Stimulated activated CD4-positive, alpha-beta T cell treated with anti-CD3 and anti-CD28 coated beads, TNF-alpha, amount 100 ng/mL, for 1 hour (primary cell): ENCODE measurements at places on chromosomes 4 and X.

DNA sequence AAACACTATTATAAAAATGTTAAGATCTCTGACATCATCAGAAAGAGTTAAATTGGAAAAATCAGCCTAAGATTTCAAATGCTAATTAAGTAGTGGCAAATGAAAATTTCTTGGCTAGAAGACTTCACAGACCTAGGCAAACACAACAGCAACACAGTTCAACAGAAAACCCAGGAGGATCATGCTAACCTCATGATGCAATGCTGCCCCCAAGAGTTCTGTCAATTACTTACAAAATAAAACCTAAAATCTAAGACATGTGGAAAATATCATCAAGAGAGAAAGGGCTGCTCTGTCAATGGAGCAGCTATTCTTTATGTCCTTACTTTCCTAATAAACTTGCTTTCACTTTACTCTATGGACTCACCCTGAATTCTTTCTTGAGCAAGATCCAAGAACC lies 21.0 kb downstream of the S100G start:
- DNase-seq: no peak

GRCh38 chr4:95729596-95729995 lies 110.3 kb upstream of the PDHA2 start:
- no peak for DNase-seq

DNA sequence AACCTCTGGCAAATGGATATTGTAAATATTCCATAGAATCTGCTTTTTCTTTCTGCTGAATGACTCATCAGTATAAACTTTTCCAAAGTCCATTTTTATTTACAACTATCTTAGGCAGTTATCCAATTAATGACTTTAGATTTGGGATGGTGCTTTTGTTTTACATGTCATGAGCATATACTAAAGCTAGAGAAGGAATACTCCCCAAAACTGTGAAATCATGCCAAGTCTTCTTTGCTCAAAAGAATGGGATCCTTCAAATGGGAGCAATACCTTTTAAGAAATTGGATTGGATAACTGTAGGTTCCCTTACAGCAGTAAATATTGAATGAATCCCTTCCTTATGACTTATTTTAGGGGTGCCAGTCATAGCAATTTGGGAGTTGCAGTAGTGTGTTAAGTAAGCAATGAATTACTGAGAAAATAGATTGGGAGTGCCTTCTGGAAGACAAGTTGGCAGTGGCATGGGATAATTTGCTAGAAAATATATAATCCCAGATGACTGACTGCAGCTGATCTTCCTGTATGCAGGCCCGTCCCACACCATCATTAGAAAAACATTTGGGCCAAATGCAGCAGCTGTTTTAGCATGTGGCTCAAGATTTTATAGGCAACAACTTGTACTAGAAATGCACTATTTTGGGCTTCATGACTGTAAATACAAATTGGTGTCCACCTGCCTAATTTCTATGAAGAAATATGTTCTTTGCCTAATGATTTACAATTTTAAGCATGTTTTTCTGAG lies 2.8 kb downstream of the TMPRSS11D start:
- DNase-seq: no peak

- no peak for DNase-seq
Measured at GRCh38 chr4:159428975-159429692, 326.3 kb downstream of the RAPGEF2 start.

GRCh38 chr4:169058312-169058711 lies 48.3 kb upstream of the CBR4 start:
- DNase-seq: no peak

- no peak for DNase-seq
Measured at GRCh38 chrX:98939456-98939855, 1470.6 kb downstream of the PCDH19 start.

GRCh38 chrX:144214651-144215050 lies 330.8 kb downstream of the UBE2NL start:
- DNase-seq: no peak

DNA sequence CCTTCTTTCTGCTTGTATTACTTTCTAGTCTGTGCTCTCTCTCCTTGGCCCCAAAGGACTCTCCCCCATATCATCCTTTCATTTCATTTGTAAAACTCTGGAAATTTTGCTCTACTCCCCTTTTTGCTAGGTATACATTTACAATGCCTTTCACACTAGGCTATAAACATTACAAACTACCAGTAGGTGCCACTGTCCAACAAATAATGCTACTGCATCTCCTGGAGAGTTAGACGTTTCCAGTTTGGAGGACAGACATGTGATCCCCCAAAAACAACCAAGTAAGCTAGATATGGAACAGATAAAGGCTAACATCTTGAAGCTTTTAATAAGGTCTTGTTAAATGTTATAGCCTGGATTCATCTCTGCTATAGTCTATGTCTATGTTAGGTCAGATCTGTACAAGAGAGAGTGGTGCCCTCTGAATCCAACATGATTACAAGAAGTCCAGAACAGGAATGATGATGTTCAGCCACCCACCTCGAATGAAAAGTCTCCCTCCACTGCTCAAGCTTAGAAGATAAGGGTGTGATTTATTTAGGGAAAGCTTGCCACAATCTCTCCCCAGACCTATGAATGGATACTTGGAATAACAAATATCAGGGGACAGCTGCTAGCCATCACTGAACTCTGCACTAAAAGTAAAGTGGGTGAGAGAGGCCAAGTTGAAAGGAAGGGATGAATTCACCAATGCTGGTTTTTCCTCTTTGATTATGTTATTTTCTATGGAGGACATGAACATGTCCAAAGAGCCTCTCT lies 14.3 kb downstream of the CBR4 start:
- no peak for DNase-seq

DNA sequence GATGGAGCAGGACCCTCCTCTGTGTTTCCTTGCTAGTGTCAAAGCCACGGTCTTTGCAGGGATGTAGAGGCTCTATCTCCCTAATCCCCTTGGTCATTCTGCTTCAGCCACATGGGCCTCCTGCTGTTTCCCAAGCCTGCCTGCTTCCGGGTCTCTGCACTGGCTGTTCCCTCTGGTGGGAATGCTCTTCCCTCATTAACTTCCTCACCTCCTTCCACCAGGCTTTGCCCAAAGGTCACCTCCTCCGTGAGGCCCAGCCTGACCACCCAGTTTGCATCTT lies 56.6 kb downstream of the ABLIM2 start:
- DNase-seq: no peak

DNA sequence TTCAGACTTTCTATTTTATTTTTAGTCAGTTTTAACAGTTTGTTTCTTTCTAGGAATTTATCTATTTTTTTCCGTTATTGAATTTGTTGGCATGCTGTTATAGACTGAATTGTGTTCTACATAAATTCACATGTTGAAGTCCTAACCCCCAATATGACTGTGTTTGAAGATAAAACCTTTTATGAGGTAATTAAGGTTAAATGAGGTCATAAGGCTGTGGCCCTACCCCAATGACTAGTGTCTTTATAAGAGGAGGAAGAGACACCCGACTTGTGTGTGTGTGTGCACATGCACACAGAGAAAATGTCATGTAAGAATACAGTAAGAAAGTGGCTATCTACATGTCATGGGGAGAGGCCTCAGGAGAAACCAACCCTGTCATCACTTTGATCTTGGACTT lies 146.3 kb downstream of the BRWD3 start:
- DNase-seq: no peak

GRCh38 chr4:149277705-149278104 lies 537.9 kb downstream of the IQCM start:
- no peak for DNase-seq

- DNase-seq: no peak
Measured at GRCh38 chrX:47179221-47179927, 14.3 kb upstream of the UBA1 start.

GRCh38 chr4:10077483-10078335 lies 38.9 kb downstream of the WDR1 start:
- DNase-seq: no peak

GRCh38 chrX:107574711-107575110 lies 53.6 kb upstream of the PRPS1 start:
- DNase-seq: no peak

DNA sequence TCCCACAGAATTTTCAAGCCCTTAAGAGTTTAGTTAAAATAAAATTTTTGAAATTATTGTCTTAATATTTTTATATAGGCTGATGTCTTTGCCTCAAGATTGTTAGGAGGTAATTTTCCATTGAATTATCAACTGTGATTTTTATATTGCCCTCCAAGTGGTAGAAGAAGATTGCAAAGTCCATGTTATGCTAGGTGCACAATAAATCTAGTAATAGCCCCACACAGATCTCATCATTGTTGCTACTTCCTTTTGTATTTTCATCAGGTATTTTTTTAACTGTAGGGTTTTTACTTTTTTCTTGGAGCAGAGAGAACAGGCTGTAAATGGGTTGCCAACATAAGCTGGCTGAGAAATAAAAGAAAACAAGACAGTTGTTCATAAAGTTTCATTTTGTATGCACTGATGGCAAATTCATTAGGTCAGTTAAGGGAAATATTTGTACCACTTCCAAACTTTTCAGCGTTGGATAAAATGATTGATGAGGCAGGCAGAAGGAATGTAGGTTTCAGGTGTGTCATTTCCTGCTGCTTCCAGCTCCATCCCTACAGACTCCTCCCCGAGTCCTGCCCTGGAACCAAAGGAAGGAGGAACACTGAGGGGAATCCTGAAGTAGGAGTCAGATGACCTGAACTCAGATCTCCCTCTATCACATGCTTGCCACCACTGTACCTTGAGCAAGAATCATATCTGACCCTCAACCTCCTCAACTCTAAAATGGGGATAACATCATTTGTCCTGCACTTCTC lies 105.5 kb downstream of the PRRG1 start:
- DNase-seq: no peak

DNA sequence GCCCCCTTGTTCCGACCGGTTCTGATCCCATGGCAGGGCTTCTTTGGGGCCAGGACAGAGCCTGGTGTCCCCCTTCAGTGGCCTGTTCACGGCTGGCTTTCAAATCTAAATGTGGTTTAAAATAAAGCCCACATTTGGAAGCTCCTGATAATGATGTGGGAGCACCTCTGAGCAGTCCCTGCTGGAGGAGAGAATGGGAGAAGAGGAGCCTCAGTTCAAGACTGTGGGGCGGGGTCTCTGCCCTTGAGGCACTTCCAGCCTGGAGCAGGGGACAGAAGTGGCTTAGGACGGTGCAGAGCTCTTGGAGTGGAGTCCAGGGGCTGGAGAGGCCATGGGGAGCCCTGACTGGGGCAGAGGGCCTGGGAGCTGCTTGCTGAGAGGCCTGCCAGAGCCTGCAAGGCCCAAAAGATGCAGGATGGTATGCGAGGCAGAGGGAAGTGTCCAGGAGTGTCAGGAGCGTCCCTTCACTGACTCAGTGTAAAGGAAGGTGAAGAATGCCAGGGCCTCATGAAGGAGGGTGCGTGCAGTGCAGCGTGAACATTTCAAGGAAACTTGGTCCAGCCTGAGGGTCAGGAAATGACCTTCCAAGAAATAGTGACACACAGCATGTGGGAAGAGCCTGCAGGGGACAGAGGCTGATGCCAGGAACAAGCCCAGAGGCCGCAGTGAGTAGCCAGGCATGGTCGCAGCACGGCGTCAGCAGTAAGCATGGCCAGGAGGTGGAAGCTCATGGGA lies 21.1 kb upstream of the TADA2B start:
- no peak for DNase-seq

GRCh38 chrX:28693101-28693500 lies 105.9 kb downstream of the IL1RAPL1 start:
- no peak for DNase-seq

GRCh38 chr4:86393749-86394148 lies 33.9 kb upstream of the MAPK10 start:
- no peak for DNase-seq

DNA sequence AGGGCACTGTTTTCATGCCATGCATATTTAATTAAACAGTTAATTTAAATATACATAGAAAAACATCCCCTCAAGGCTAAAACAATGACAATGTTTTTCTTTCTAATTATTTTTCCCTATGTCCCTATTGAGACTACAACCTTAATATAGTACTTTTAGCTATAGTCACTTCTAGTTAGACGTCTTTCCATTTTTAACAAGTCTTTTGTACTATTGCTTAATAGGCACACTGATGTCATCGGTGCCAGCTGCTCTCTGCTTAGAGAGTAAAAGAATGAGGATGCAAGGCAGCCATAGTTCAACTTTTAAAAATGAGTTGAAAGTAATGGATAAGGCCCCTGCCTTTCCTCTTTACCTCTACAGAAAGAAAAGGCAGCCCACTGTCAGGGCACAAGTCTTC lies 191.1 kb downstream of the KCTD8 start:
- DNase-seq: no peak

GRCh38 chr4:128517096-128517738 lies 229.6 kb upstream of the PGRMC2 start:
- DNase-seq: no peak

- DNase-seq: no peak
Measured at GRCh38 chrX:31711166-31711565, 639.3 kb upstream of the FTHL17 start.

DNA sequence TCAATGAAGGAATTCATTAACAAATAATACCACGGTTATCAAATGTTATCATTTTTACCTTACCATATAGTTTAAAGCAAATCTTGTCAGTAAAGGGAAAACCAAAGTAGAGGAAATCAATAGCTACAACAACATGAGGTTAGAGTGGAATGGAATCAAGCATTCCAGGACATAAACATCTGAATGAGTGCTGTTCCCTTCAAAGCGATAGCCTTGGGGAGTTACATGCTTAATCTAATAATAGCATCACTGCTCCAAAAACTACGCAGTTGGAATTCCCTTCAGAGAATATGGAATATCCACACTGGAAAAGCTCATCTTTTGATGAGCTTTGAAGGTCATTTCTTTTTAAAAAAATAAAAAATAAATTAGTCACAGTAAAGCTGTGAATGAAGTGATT lies 31.2 kb downstream of the PDE5A start:
- no peak for DNase-seq

DNA sequence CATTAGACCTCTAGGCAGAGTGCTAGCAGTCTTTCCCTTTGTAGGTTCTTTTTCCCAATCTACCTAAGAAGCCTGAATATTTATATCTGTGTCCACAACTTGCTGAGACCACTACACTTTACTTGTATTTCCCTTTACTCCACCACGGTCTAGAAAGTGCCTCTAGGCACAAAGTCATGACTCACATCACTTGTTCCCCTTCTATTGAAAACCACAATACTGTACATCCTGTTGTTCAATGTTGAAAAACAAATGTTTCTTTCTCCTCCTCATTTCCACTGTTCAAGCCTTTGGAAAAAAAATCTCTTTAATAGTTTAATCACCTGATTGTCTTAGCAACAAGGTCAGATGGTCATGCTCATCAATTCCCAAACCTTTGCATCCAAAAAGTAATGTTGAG lies 326.7 kb downstream of the GUCY2F start:
- DNase-seq: no peak
